CD4-positive, alpha-beta T cell treated with Interleukin-15 for 1 hour (primary cell): ENCODE measurements at places on chromosomes 7 and 10.

GRCh38 chr7:106033735-106034134, 70.7 kb downstream of the CDHR3 start:
- DNase-seq: no peak

DNA sequence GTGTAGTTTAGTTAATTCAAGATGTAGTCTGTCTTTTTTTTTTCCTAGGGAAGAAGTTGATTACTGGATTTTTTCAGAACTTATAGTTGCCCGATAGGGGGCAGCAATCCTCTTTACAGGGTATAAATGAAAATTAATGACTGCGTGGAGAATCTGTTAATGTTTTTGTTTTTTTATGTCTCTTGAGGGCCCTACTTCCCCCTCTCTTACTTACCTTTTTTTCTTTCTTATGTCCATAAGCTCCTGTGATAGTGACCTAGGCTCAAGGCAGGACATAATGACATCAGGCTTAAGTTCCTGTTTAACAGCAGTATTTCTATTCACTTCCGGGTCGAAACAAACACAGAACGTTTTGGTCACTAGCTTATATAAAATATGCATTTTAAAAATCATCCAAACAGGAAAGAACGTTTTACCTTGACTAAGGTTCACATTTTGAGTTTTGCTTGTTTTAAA, 18.8 kb downstream of the CDC123 start:
- no peak for DNase-seq

- no peak for DNase-seq
These were observed 14.3 kb upstream of the NPM3 start for GRCh38 chr10:101797403-101798059.

- DNase-seq: peak; percentile 42
These were observed 37.0 kb upstream of the PDCD4 start for GRCh38 chr10:110834629-110835301.

- DNase-seq: no peak
These were observed 26.0 kb downstream of the RNF32 start for GRCh38 chr7:156666368-156667109.

DNA sequence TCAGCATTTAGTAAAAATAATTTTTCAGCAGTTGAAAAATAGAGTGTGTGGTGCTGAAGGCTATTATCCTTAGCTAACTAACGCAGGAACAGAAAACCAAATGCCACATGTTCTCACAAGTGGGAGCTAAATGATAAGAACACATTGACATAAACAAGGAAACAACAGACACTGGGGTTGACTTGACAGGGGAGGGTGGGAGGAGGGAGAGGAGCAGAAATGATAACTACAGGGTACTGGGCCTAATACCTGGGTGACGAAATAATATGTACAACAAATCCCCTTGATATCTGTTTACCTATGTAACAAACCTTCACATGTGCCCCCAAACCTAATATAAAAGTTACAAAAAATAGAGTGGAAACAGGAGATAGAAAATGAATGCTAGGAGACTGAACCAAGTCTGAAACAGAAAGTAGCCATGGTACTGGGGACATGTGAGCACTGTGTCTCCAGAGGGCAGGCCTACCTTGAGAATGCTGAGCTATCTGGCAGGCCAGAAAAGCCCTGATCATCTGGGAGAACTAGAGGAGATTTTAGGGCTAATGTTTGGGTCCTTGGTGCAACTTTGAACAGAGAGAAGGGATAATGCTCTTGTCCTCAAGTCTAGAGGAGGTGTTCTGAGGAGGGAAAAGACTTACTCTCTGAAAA, 4.7 kb upstream of the EFCAB10 start:
- no peak for DNase-seq

DNA sequence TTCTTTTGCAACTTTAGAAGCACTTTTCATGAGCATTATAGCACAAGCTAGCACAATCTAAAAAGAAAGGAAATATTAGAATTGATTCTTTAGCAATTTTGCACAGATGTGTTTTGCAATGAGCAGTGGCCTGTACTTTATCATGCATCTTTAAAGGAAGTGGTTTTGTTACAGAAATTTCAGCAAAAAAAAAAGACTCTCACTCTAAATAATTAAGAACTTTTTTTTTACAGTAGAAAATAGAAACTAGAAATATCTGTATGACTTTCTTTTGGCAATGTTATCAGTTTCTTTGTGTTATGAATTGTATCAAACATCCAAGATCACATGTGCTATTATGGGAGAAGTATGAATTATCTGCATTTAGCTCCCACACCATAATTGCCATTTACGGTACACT, 195.7 kb upstream of the KLF6 start:
- no peak for DNase-seq

- no peak for DNase-seq
These were observed 3.1 kb downstream of the CNPY1 start for GRCh38 chr7:155543011-155543876.

DNA sequence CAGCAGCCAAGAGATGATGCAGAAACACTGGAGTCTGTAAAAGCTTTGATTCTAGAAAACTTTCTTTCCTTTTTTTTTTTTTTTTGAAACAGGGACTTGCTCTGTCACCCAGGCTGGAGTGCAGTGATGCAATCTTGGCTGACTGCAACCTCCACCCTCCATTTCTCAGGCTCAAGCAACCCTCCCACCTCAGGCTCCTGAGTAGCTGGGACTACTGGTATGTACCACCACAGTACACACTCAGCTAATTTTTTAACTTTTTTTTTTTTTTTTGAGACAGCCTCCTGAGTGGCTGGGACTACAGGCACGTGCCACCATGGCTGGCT, 17.0 kb upstream of the BAG3 start:
- no peak for DNase-seq

DNA sequence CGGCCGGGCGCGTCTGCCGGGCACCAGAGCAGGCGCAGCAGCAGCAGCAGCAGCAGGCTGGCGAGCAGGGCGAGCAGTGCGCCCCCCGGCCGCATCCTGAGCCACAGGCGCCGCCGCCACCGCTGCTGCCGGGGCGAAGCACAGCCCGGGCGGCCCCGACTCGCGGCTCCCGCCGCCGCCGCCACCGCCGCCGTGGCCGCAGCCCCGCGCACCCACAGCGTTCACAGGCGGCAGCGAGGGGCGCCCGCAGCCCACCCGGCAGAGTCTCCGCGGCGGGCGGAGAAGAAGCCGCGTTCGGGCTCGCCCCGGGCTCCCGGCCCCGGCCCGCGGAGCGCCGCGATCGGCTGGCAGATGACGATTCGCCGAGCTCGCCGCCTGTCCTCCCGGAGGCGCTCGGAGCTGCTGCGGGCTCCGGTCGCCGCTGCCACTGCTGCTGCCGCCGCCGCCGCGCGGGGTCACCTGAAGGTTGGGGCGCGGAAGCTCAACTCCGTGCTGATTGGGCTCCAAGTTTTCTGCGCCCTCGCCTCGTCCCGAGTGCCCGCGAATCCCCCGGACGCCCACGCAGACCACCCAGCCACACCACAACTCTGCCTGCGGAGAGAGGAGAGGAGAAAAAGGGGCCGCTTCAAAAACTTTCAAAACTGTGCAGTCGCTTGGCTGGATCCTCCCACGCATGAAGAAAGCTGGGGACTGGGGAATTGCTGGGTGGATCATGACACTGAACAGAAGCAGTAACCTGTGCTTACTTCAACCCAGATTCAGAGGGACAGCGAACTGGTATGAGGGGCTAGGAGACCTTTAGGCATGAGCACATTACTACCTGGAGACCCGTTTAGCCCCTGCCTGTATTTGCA, at the start of gene ST8SIA6:
Gene ST8SIA6, minus strand, starts transcription at position 435 of the 854 bp plus-strand sequence. Its CDS starts 340 bp downstream, at position 95.
- DNase-seq: peak; percentile 45

GRCh38 chr10:76316234-76316633, 884.8 kb downstream of the LRMDA start:
- DNase-seq: no peak

DNA sequence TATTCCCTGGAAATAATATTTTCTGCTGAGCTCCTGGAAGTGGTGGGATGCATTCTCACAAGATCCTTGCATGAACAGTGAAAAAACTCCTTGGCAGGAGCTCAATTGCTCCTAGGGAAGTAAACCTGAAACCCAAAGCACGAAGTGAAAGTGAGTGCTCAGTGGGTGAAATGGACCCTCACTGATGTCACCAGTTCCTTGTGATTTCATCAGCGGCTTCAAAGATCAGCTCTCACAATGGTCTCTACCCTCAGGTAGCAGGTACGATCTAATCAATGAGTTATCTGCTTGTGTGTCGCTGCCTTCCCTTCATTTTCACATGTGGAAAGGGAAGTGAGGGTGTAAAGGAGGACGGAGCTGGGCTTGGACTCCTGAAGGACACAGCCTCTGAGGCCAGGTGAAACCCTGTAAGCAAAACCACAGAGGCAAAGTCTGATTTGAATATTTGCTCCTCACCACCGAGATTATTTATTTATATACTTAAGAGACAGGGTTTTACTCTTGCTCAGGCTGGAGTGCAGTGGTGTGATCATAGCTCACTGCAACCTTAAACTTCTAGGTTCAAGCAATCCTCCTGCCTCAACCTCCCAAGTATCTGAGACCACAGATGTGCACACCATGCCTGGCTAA, 255.4 kb upstream of the LYZL1 start:
- no peak for DNase-seq

- no peak for DNase-seq
These were observed 14.6 kb upstream of the AZGP1 start for GRCh38 chr7:99990460-99990852.

DNA sequence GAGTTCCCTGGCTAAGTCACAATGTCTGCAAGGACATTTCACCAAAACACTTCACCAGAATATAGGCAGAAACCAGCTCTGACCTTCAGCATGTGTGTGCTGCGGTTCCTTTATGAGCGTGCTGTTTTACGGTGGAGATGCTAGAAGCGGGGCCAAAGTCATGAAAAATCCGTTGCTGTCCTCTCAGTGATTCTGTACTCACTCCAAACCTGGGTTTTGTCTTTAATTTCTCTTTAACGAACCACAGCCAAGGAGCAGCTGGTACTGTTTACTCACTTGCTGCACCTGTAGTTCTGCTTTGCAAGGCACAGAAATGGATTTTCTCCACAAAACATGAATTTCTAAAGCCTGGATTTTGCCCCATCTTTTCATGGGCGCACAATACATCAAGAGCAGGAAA, 639.9 kb downstream of the PHTF2 start:
- no peak for DNase-seq

DNA sequence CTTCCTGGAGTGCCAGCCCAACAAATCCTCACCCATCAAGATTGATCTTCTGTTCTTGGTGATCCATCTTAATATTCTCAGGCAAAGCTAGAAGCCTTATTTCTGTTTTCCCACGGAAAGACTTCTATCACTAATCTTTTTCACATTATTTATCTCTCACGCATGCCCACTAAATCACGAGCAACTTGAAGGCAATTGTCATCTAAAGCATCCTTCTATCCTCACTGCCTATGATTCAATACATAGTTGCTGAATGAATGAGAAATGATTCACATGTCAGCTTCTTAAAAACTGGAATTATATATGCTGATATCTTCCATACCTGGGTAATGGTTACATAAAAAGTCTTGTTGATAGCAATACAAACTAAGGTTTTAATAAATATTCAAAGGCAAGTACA, 12.6 kb upstream of the COL1A2 start:
- no peak for DNase-seq

- no peak for DNase-seq
These were observed 24.3 kb upstream of the ST7 start for GRCh38 chr7:116929021-116929420.

- peak; percentile 71 for DNase-seq
These were observed 745 bp upstream of the ORAI2 start for GRCh38 chr7:102432442-102433218.
